COR-L47 (cell line): ENCODE measurements at places on chromosomes 16 and 17.
A peak's percentile ranks its signal among the peaks of the same experiment; 100 is the strongest.

DNA sequence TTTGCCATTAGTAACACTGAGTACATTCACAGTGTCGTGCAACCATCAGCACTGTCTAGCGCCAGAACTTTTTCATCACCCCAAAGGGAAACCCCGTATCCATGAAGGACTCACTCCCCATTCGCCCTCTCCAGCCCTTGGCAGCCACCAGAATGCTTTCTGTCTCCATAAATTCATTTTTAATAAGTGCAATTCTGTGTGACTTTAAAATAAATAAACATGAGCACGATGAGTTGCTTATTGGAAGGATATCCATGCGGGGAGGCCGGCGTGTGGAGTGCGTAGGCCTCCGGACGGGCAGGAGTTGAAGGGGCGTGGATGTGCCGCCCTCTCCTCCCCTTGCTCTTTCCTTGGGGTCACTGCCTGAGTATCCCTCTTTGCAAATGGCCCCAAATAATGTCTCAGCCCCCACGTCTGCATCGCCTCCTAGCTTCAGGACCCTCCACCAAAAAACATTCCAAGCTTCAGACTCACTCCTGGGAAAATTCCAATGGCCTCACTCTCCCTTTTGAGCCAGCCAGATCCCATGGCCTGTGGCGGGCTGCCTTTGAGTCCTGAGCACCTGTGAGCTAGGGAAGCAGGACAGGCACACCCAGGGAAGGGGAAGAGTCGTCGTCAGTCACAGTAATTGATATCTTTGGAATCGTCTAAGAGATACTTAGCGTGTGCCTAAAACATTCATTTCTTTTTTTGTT, 306.3 kb downstream of the SEC14L1 start:
- DNase-seq = no peak

- no peak for DNase-seq
These were observed 51.7 kb downstream of the ASIC2 start for GRCh38 chr17:33241390-33241789.

GRCh38 chr17:79939755-79940458, 95.8 kb downstream of the TBC1D16 start:
- no peak for DNase-seq

DNA sequence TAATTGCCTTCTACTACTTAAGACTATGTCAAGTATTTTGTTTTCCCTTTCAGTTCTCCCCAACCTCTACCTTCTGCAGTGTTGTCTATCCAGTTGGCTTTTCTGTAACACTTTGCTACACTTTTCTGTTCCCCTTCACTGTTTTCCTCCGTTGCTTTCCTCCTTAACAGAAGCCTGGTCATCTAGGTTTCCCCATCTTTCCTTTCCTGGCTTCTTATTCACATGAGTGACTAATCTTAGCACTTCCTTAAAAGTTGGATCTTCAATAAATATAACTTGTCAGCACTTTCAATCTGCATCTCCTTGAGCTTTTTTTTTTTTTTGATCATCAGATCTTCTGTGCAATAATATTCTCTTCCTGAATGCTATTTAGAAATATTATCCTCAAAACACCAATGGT, 2.8 kb upstream of the SLFN11 start:
- no peak for DNase-seq

DNA sequence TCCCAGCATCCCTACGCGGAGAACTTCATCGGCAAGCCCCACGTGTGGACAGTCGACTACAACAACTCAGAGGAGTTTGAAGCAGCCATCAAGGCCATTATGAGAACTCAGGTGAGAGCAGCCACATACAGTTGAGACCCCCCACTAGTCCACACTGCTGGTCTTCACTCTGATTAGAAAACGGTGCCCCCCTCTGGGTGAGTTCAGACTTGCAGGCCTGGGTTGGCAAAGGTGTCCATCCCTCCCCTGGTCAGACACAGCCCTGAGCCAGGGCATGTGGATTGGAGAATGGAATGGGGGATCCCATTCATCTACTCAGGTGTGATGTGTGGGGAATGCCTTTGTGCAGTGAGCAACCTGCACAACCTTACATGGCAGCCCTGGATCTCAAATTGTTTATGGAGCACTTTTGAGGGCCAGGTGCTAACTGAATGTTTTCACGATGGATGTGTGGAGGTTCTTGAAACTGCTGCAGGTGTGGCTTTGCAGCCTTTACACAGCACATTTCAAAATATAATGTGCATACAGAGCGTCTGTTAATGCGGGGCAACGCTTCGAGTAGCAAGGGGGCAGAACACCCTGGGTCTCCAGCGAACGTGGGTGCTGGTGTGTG, 72.6 kb downstream of the MGAT5B start:
- no peak for DNase-seq

- no peak for DNase-seq
These were observed 20.8 kb upstream of the PPM1E start for GRCh38 chr17:58734811-58735210.

DNA sequence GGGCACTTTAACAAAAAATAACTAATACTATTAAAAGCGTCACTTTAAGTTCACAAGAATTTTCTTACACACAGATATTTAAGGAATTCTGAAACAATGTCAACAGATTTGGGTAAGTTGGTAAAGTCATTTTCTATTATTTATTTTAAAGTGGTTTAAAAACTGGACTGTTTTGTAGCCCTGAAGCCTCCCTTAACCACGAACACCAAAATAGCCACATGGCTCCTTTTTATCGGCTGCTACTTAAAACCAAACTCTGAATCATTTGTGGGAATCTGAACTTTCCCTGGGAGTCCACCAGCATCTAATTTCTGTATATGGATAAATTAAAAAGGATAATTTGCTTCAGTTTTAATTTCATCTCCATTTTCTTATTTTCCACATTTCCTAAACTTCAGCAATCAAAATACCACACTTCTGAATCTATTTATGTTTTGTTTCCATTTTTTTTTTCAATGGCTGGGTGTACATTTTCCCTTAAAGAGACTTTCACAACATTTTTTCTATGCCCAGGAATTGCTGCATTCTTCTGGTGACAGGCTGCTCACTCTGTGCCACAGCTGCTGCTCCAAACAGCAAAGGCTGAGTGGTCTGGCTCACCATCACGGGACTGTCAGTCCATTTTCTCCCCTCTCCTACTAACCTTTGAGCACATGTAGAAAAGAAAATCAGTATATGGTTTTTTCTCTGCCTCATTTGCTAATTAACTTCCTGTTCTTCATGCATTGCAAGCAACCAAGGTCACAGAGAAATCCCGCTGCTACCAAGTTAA, 255.5 kb upstream of the KCNJ16 start:
- DNase-seq = no peak

- DNase-seq = no peak
These were observed 146.7 kb upstream of the SHISA6 start for GRCh38 chr17:11094331-11094730.

DNA sequence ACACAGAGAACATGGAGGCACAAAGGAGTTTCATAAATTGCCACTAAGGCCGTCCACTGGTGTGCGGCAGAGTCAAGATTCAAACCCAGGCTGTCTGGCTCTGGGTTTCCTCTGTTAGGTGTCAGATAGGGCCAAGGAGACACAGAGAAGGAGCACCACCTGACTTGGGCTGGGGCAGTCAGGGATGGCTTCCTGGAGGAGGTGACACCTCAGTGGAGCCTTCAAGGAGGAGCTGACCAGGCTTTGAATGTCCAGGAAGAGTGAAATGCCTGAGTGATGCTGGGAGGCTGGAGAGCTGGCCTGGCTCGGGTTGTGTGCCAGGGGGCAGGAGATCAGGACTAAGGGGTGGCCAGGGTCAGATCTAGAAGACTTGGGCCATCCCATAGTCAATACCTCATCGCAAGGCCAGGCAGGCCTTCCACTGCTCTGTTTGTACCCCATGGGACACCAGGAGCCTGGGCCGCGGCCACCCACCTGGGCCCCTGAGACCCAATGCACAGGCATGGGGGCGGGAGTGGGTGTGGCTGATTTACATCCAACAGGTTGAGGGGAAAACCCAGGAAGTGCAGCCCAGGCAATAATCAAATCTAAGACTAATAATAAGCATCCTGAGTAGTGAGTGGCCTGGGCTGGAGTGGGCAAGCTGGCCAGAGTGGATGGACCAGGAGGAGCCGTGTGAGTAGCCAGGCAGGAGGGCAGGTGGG, 73.7 kb downstream of the USP22 start:
- no peak for DNase-seq

GRCh38 chr17:9037736-9038135, 16.4 kb downstream of the NTN1 start:
- DNase-seq = no peak

- no peak for DNase-seq
These were observed 115.8 kb upstream of the CRHR1 start for GRCh38 chr17:45668316-45668715.

GRCh38 chr17:55005520-55005919, 37.0 kb downstream of the STXBP4 start:
- peak; percentile 10 for DNase-seq

GRCh38 chr16:17395849-17396480, 74.8 kb downstream of the XYLT1 start:
- DNase-seq = no peak

DNA sequence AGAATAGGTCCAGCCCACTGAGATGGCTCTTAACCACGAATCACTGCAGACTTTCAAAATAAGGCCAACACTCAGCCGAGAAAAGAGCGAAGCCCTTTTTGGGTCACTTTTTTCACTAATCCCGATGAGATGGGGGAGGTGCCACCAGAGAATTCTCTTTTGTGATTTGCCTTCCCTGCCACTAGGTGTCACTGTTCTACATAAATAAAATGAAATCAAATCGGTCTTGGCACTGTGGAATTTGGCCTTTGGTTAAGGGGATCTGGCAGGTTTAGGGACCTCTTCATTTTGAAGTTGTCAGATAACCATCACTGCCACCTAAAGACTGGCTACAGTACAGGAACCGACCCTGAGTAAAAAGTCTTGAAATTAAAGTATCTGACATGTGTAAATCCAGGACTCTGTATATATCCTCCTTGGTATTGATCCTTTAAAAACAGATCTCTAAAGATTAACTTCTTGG, 147.0 kb downstream of the HS3ST4 start:
- peak; percentile 14 for DNase-seq

GRCh38 chr17:32174889-32175288, 32.6 kb downstream of the RHOT1 start:
- no peak for DNase-seq

GRCh38 chr17:72640415-72641165, 451.9 kb downstream of the SLC39A11 start:
- peak; percentile 78 for DNase-seq

- peak; percentile 34 for DNase-seq
These were observed 5.9 kb downstream of the CTF1 start for GRCh38 chr16:30902029-30902972.

- DNase-seq = no peak
These were observed 41.6 kb upstream of the METRNL start for GRCh38 chr17:83037874-83038165.

- no peak for DNase-seq
These were observed 20.6 kb downstream of the IRF8 start for GRCh38 chr16:85919271-85920267.

- no peak for DNase-seq
These were observed 120.5 kb downstream of the SOCS1 start for GRCh38 chr16:11135464-11135973.

DNA sequence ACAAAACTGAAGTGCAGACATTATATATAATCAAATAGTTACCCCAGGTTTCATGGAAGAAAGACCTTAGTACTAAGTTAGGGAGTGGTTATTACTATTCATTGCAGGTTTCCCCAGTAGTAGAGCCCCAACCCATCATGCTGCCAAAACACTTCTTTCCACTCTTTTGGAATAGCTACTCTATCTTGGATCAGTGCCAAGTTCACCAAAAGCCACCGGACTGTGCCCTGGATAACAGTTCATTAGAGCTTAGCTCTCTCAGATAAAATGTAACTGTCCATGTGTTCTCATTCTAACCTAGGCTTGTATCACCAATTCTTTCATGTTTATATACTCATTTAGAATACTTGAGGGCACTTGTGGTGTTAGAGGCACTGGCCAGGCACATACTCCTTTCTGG, 540.1 kb upstream of the C16orf82 start:
- DNase-seq = no peak

- DNase-seq = no peak
These were observed 2.7 kb downstream of the FHOD1 start for GRCh38 chr16:67244387-67245185.

GRCh38 chr17:39002991-39003715, 36.0 kb upstream of the FBXO47 start:
- no peak for DNase-seq

- no peak for DNase-seq
These were observed 19.5 kb downstream of the MPHOSPH6 start for GRCh38 chr16:82150549-82150948.

- no peak for DNase-seq
These were observed 45.5 kb upstream of the RBBP6 start for GRCh38 chr16:24493821-24494220.

- no peak for DNase-seq
These were observed 47.9 kb upstream of the SREBF1 start for GRCh38 chr17:17884391-17885357.

GRCh38 chr17:50080827-50081226, 14.3 kb upstream of the PDK2 start:
- DNase-seq = no peak

DNA sequence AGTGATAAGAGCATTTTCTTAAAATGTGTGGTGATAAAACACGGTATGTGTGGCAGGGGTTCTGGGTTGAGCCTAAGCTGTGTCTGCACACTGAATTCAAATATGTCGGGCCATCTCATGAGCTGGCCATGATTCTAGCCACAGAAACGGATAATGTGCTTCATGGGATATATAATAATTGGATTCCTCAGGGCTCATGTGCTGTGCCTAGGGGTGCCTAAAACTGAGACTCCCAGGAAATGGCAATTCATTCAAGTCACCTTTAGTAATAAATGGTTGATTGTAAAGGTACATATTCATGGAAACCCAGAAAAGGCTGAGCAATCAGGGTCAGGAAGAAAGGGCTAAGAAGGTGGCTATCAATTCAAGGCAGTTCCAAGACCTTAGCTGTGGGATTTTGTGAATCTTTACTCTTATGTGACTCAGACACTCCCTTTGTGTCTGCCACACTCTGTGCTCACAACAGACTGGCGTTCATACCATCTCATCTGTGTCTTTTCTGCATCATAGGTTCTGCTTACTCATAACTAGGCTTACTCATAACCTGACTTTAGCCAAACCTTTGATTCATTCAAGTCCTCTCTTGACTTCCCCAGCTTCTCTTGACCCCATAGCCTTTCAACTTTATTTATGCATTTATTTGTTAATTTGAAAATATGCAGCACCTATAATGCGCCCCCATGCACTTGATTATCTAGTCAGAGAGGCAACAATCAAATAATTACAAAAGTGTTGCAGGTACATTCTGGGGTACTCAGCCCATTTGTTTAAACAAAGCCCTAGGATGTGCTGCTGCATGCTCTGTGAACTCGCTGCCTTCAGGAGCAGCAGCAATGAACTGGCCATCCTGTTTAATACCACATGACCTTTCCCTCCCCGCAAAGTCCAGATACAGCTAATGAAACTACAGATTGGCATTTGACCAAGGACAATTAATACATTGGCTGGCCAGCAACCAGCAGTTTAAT, 28.4 kb upstream of the MED13 start:
- no peak for DNase-seq

- DNase-seq = no peak
These were observed 12.1 kb downstream of the HAPSTR1 start for GRCh38 chr16:9103546-9103945.

- no peak for DNase-seq
These were observed 111.4 kb downstream of the IRX3 start for GRCh38 chr16:54175169-54175551.

GRCh38 chr17:2101448-2102257, 46.8 kb downstream of the HIC1 start:
- DNase-seq = no peak
